Karpas-422 (cell line): ENCODE measurements at places on chromosomes 6 and 20. TPM values are rescaled to one million over a fixed set of nuclear protein-coding genes. Genes with fewer than 3 reads are reported as not detected.

XKR7 gene
- under 0.01 TPM in 1 of 2 replicates, not detected in the other for total RNA-seq

TBXT gene
- total RNA-seq, result 11.3 and 12.2 TPM in 2 replicates

DCDC2 gene
- 0.11 and 0.26 TPM in 2 replicates for total RNA-seq

DDX43 gene
- not detected in 2 replicates for total RNA-seq

COL9A3 gene
- total RNA-seq, result 41.2 and 87.5 TPM in 2 replicates

AGER gene
- 9.0 and 9.2 TPM in 2 replicates for total RNA-seq

KCNG1 gene
- not detected in 2 replicates for total RNA-seq
